Caki2 (cell line): ENCODE measurements at places on chromosomes 2 and 18.
A peak's percentile ranks its signal among the peaks of the same experiment; 100 is the strongest.

GRCh38 chr2:224819075-224819474, 102.9 kb upstream of the CCDC195 start:
- no peak for DNase-seq

GRCh38 chr2:23588508-23589201, 203.7 kb downstream of the KLHL29 start:
- no peak for DNase-seq

GRCh38 chr2:143720095-143720664, 591.0 kb downstream of the ARHGAP15 start:
- DNase-seq = no peak

DNA sequence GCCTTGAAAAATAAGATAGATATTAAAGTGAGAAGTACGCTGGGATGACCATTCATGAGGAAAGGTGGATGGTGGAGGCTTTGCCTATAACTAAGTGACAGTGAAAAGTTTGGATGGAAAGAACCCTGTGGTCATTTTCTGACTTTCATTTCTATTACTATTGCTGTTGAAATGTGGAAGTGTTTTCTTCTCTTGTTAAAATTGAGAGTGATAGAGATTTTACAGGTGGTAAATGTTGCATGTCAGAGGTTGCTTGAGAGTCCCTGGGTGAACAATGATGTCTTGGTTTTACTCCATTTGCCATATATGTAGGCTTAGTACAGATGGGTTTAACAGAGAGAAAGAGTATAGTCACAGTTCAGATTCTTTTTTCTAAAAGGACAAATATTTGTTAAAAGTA, 18.4 kb downstream of the NCOA1 start:
- no peak for DNase-seq

DNA sequence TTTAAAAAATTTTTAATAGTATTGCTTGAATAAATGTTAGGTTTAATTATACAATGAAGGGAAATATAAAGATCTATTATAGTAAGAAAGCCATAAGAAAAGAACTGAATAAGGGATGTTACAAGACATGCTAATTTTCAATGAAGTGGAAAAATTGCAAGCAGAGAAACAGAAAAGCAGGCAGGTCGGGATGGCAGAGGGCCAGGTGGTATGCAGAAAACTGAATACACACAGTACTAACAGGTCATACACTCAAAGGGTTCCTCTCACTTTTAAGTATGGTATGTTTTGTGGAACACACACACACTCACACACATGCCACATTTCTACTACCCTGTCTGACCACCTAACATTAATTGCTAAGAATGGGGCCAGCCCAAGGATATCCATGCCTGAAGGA, 76.7 kb upstream of the DTNA start:
- DNase-seq = no peak

GRCh38 chr2:33115196-33115595, 168.4 kb downstream of the LTBP1 start:
- no peak for DNase-seq

DNA sequence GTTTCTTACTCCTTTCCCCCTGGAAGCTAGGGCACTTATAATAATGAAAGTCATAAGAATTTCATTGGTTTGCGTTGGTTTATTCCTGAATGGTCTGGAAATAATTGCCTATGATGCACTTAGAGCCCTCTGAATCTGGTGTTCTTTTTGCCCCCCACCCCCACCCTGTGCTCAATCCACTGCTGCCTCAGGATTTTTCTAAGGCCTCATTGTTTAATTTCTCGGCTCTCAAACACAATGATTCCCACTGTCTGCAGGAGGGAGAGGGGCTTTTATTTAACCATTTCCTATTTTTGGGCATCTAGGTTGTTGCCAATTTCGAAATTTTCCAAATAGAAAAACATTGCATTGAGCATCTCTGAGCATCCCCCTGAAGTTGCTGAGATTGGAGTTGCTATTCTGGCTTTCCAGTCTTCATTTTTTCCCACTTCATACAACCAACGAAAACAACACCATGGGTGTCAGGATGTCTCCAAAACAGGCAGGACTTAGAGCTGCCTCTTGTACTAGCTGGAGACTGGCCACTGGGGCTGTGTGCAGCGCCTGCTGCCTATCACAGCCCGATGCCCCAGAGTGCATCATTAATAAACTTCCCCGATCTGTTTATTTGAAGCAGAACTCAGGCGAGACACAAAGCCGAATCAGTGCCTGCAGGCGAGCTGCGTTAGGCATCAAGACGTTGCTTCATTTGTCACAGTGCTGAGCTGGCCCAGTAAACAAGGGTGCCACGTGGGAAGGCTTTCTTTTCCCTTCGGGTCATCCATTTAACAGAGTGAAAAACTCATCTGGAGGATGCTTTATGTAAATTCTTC, 1.8 kb upstream of the PCARE start:
- DNase-seq = peak; percentile 31

- DNase-seq = no peak
Observed at GRCh38 chr2:69639266-69639665, 4.3 kb downstream of the AAK1 start.

GRCh38 chr2:157469726-157470125, 25.8 kb upstream of the CYTIP start:
- DNase-seq = no peak

DNA sequence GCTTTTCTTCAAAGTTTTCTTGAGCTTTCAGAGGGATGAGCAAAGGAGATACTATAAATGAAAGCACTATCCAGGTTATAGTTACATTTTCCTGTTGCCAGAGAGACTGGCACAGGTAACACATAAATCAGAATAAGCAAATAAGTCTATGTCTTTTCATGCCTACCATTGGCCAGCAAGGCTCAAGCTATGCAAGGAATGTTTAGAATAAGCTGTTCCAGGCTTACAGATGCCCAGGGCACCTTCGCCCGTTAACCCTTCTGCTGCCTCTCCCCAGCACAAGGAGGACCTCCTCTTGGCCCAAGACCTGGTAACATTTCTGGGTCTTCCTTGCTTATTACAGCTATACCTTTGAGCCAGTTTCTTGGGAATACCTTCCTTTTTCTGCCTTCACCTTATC, 233.7 kb upstream of the MEIS1 start:
- no peak for DNase-seq

GRCh38 chr2:60819155-60819862, 62.1 kb upstream of the REL start:
- DNase-seq = no peak

DNA sequence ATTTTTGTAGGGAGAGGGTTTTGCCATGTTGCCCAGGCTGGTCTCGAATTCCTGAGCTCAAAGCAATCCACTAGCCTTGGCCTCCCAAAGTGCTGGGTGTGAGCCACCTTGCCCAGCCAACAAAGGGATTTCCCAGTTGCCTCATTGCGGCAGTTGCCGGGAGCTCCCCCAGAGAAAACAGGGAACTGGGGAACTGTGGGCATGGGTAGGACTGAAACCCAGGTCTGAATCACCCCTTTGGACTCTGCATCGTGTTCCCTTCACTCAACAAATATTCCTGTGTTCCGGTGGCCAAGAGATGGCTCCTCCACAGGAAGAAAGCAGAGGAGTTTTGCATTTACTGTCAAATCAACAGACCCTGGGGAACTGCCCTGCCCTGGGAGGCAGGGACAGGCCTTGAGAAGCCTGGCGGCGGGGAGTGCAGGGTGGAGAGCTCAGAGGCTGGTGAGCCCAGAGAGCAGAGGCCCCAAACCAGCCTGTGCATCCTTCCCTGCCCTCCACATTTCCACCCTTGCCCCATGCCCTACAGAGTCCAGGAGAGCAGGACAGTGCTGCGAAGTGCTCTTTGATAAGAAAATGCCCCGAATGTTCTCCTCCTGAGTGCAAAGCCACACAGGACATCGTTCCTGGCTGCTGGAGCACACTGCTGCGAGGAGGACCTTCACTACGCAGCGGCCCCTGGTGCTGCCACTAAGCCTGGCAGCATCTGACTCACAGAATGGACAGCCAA, 24.9 kb downstream of the MYO7B start:
- DNase-seq = no peak

- no peak for DNase-seq
Observed at GRCh38 chr2:135473567-135473966, 57.5 kb downstream of the ZRANB3 start.

DNA sequence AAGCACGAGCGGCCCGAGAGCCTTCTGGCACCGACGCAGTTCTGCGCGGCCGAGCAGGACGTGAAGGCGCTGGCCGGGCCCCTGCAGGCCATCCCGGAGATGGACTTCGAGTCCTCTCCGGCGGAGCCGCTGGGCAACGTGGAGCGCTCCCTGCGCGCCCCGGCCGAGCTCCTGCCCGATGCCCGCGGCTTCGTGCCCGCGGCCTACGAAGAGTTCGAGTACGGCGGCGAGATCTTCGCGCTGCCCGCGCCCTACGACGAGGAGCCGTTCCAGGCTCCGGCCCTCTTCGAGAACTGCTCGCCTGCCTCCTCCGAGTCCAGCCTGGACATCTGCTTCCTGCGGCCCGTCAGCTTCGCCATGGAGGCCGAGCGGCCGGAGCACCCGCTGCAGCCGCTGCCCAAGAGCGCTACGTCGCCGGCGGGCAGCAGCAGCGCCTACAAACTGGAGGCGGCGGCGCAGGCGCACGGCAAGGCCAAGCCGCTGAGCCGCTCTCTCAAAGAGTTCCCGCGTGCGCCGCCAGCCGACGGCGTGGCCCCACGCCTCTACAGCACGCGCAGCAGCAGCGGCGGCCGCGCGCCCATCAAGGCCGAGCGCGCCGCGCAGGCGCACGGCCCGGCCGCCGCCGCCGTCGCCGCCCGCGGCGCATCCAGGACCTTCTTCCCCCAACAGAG, 70.4 kb downstream of the ARHGEF33 start:
- DNase-seq = no peak

- DNase-seq = no peak
Observed at GRCh38 chr2:68250196-68250595, 2.1 kb downstream of the PPP3R1 start.

GRCh38 chr18:55605733-55606338, 17.8 kb upstream of the TCF4 start:
- DNase-seq = no peak
